Stimulated activated CD4-positive, alpha-beta T cell treated with anti-CD3 and anti-CD28 coated beads, Interleukin-15, amount 100 ng/mL, for 1 hour (primary cell): ENCODE measurements at places on chromosomes 3 and 15.

GRCh38 chr3:188526057-188526456, 372.1 kb downstream of the LPP start:
- no peak for DNase-seq

DNA sequence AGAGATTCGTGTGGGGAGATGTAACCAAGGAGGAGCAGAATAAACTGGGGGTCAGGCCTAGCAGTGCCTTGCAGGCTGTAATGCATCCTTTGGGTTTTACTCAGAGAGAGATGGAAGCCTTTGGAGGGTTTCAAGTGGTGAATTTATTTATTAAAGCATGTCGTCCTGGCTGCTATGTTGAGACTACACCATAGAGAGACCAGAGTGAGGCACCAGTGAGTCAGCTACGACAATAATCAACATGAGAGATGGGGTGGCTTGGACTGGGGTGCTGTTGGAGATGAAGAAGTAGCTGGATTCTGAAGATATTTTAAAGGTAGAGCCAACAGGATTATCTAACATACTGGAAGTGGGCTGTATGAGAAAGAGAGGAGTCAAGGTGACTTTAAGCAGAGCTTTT, 335.3 kb upstream of the ARHGEF26 start:
- no peak for DNase-seq

- no peak for DNase-seq
These were observed 40.0 kb downstream of the CTDSPL start for GRCh38 chr3:37901721-37902120.

DNA sequence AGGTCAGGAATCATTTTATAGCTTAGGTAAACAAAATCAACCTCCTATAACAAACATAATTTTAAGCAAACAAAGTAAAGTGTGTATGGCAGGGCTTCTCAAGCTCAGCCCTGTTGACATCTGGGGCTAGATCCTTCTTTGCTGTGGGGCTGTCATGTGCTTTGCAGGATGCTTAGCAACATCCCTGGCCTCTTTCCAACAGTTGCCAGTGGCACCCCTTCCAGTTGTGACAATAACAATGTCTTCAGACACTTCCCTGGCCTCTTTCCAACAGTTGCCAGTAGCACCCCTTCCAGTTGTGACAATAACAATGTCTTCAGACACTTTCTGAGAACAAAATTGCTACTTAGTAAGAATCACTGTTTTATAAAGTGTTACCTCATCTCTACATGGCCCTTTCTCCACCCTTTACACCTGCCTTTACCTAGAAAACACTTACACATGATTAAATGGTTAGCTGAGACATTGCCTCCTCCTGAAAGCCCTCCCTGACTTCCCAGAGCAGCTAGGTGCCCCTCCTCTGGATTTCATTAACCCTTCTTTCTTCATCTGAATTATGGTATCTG, 194.0 kb upstream of the LMCD1 start:
- DNase-seq, result no peak

- no peak for DNase-seq
These were observed 40.9 kb downstream of the FBXL2 start for GRCh38 chr3:33317963-33318709.

DNA sequence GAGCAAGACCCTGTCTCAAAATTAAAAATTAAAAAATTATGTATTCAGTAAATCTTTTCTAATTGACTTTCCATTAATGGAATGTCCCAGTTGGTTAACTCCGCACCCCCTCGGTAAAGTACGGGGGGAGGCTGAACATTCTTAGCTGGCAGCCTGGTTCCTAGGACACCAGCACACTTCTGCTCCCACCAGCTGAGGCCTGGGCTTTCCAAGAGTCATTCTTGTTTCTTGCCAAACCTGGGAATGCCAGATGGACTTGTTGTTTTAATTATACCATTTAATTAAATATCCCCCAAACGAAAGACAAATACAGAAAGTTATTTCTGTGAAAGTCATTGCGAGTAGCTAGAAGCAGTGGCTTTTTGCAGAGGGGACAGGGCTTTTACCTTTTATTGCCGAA, 179.4 kb downstream of the VGLL4 start:
- DNase-seq, result no peak

DNA sequence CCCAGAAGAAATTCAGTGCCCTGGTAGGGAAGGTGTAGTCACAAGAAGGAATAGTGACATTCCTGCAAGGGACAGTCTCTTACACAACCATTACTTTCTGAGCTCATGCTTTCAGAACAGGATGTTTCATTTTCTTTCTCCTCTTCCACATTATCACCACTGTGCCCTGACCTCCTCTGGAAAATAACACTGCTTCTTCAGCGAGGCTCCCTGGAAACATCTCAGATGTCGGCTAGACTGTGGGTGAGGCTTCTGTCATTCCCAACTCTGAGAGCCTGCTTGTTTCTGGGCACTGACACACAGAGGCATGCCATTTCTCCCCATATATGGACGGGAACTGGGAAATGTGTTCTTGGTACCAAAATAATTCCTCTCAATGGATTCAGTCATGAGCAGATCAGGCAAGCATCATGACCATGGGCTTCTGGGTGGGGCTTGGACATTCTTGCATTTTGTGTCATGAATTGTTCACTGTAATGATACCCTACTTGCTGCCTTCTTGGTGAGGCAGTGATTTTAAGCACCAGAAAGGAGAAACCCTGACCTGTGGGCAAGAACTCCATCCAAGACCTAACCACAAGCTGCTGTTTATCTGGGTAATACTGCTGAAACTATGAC, 14.3 kb upstream of the TNFAIP8L3 start:
- DNase-seq, result no peak

DNA sequence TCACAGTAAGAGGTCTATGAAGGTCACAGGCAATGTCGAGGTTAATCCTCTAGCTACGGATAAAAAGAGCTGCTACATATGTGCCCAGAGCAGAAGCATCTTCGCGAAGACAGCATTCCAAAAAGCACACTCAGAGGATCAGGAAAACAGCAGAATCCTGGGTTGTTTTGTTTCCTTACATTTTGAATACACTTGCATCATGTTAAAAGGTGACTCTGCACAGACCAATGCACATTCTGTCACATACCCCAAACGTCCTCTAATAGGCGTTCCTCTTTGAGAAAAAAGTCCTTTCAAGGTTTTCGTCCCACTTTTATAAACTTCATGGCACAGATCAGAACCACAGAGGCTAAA, 52.7 kb downstream of the VGLL4 start:
- DNase-seq, result no peak

GRCh38 chr3:129360705-129361460, 67.6 kb downstream of the EFCAB12 start:
- no peak for DNase-seq

DNA sequence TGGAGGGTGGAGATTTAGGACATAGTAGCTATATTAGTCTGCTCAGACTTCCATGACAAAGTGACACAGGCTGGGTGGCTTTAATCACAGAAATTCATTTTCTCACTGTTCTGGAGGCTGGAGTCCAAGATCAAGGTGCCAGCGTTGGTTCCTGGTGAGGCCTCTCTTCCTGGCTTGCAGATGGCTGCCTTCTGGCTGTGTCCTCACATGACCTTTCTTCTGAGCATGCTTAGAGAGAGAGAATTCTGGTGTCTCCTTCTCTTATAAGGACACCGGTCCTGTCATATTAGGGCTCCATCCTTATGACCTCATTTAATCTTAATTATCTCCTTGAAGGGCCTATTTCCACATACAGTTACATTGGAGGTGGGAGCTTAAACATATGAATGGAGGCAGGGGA, 14.9 kb upstream of the SHC4 start:
- DNase-seq, result no peak

- DNase-seq, result no peak
These were observed 285.8 kb upstream of the GADL1 start for GRCh38 chr3:31180274-31180673.

GRCh38 chr3:172148241-172148640, 108.9 kb downstream of the FNDC3B start:
- DNase-seq, result no peak

GRCh38 chr3:150913133-150913922, 8.1 kb upstream of the MINDY4B start:
- DNase-seq, result no peak
